ENCODE measurements at places on chromosomes 3 and 15.

DNA sequence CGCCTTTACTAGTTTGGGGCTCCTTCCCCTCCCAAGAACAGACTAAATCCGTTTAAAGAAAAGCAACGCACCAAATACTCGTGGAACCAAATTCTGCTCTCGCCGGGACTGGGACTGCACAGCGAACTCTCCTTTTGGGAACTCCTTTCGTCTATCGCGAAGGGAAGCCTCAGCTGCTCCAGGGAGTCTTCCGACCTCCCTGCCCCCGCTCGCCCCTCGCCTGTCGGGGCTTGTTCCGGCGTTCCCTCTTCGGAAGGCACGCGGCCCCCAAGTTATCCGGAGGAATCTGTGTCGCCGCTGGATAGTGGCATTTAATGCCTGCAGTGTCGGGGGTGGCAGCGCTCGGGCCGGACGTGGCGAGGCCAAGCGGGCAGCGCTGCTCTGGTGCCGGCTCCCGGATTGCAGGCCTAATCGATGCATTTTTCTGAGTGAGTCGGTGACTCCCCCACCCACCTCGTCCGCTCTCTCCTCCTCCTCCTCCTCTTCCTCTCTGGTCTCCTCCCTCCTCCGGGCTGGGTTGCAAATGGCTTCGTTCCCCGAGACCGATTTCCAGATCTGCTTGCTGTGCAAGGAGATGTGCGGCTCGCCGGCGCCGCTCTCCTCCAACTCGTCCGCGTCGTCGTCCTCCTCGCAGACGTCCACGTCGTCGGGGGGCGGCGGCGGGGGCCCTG is at the start of gene TRIM71:
Gene TRIM71 (plus strand): TSS at position 440 of the 671 bp plus-strand sequence. CDS start 84 bp downstream, at position 524.
- no peak for DNase-seq

GRCh38 chr15:67613211-67613610 is 70.7 kb downstream of the MAP2K5 start:
- DNase-seq: no peak

DNA sequence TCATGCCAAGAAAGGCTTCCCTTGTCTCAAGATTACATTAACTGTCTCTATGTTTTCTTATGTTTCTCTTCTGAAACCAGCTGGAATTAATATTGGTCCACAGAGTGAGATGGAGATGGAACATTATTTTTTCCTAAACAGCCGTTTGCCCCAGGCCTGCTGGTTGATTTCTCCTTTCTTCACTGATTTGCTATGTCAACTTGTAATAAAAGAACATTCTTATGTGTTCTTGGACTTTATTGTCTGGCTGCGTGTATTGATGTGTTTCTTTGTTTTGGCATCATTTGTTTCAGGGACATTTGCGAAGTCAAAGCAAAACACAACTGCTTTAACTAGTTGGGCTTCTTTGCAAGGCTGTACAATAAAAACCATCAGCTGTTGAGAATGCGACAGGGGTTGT is 168.5 kb downstream of the FAM43A start:
- DNase-seq: no peak

- DNase-seq: no peak
Measured at GRCh38 chr3:154111365-154111935, 9.7 kb upstream of the ARHGEF26 start.

GRCh38 chr3:25508901-25509300 is 80.8 kb downstream of the RARB start:
- no peak for DNase-seq

GRCh38 chr3:65855370-65856100 is 183.2 kb downstream of the MAGI1 start:
- DNase-seq: no peak

- no peak for DNase-seq
Measured at GRCh38 chr3:167783781-167784180, 48.3 kb downstream of the SERPINI1 start.

DNA sequence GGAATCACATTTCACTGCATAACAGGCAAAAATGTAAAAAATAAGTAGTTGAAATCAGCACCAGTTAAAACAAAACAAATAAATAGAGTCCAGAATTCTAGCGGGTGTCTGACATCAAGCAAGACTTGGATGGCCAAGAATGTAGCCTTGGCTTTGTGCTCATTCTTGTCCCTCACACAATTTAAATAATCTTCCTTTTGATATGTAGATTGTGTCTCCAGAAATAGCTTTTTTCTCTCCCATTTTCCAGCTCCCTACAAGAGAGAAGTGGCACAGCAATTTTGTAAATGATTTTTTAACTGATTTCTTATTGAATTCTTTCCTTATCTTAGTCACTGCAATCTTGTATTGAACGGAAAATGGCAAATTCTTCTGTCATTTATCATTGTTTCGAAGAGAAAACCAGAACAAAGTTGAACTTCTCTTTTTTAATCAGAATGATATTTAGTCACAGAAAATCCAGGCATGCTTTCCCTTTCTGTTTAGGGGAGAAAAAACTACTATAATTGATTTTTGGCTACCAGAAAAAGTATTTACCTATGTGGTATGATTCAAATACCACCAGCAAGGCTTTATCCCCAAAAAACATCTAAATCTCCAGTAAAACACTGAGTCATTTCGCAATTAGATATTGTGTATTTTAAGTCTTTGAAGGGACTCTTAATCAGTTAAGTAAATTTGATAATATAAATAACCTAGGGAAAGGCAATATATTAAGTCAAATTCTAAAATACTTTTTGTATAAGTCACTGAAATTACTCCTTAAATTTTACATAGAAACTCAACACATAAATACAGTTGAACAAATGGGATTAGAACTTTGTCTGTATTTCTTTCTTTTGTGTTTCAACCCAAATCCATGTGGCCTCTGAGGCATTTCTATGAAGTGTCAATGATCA is 481.7 kb downstream of the GBE1 start:
- DNase-seq: no peak

DNA sequence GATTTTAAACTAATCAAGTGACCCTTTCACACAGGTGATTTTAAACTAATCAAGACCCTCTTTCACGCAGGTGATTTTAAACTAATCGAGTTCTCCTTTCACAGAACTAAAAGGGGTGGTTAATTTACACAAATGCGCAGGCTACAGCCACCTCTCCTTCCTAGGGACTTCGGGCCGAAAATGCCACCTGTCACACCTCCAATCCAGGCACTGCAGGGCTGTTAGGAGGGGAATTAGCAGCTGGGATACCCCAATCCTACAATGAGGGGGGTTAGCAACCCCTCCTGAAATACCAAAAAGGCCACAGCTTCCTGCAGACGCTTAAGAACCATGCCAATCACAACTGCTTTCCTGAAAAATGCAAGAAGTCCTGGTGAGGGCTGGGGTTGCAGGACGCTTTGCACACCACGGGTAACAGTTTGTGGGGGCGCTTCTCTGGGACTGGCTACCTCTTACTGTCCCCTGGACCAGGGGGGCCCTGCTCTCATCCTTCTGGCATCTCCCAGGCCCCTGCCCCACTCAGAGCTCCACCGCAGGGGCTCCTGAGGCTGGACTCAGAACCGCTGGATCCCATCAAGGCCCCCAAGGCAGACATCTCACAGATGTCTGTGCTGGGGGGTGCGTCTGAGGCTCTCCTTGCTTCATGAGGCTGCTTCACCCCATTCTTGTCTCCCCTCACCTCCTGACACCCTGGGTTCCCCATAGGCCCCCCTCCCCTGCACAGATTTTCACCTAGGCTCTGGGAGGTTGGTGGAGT is 145.9 kb downstream of the OR4M2 start:
- no peak for DNase-seq

GRCh38 chr3:46984591-46985459 is 5.4 kb downstream of the NBEAL2 start:
- no peak for DNase-seq

- no peak for DNase-seq
Measured at GRCh38 chr3:34882764-34883163, 756.6 kb upstream of the ARPP21 start.

DNA sequence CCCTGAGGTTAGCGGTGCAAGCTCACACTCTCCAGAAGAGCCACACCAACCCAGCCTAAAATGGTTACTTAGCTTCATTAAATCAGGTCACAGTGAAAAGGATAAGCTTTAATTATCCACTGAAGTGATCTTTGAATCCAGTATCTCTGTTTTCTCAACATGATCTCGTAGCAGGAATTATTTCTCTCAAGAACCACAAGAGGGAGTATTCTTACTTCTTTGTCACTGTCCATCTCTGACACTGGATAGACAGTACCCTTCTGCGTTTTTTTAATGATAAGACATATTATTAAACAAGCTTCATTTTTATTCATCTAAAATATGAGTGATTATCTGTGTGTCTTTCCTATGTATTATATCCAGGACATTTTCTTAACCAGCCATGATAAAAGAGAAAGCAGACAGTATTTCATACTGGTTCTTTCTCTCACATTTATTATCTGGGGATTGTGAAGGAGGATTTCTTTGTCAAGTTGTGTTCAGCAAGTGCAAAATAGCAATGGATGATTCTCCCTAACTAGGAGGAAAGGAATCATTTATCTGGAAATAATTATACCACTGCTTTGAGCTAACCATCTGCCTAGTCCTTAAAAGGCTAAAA is 105.4 kb upstream of the CCDC54 start:
- DNase-seq: no peak

DNA sequence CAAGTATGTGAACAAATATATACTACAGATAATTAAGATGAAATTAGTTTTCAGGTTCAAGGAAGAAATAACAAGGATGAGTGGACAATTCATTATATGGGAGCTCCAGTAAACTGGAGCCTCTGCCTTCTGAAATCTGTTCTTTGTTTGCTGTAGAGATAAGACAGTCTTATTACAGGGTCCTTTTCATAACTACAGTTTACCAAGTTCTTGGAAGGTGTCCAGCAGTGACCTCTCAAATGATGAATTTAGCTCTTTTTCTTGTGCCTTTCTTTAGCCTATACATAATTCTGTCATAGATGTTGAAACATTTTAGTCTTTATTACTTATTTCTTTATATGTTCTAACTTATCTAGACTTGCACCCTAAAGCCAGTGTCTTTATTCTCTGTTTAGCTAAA is 89.7 kb upstream of the GBE1 start:
- no peak for DNase-seq

DNA sequence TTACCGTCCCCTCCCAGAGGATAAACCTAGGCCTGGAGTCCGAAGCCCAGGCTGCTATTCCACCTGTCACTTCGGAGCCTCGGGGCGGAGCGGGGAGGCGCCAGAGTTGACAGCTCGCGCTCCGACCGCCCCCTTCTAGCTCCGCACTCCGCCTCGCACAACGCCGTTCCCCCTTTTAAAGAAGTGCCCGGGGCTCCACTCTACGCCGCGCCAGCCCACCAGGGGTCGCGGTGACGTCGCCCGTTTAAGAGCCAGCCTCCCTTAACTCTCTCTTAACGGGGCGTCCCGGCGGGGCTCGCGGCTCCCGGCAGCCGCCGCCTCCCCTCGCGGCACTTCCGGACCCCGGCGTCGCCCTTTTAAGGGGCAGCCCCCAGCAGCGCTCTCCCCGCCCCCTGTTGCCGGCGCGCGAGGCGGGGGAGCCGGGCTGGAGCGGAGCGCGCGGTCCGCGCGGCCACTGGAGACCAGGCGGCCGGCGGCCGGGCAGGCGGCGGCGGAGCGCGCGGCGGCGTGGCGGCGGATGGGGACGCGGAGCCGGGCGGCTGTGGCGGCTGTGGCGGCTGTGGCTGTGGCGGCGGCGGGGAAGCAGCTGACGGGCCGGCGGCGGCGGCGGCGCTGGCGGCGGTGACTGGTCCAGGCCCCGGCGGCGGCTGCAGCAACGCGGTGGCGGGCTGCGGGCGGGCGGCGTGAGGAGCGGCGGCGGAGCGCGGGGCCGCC is at the start of gene INAFM2:
Gene INAFM2 (plus strand): TSS at position 454 of the 714 bp plus-strand sequence. CDS start 364 bp downstream, outside the sequence.
- peak; percentile 91 for DNase-seq

DNA sequence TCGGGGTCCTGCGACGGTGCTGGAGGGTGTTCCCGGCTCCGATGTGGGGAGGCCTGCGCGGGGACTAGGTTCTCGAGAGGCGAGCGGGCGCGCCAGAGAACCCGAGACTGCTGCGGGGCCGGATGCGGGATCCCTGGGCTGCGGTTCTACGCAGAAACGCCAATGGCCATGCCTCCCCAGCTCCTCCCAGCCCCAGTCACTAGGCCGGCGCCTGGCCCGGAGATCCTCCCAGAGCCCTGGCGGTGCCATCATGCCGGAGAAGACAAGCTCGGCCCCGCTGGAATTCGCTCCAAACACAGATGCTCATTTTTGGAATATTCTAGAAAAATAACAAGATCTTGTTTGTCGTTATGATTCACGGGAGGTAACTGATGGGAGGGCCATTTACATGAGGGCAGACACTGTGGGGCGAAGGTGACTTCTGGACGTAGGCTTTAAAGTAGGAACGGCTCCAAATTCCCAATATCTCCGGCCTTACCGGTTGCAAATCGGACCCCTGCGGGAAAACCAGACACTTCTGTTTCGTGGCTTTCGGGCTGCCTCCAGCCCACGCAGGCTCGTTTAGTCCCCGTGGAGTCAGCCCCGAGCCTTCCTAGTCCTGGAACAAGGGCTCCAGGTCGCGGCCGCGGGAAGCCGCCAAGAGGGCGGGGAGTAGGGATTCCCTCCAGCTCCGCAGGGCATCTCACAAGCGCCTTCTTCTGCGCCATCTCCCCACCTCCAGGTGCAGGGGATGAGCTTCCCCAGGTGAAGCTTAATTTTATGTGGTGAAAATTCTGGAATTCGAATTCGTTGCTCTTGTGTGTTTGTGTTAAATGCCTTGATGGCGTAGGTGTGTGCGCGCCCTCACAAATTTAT is 74.8 kb upstream of the POLG start:
- no peak for DNase-seq

GRCh38 chr3:196782511-196782910 is 42.9 kb downstream of the PAK2 start:
- DNase-seq: no peak

- no peak for DNase-seq
Measured at GRCh38 chr3:37041546-37042195, 48.4 kb downstream of the MLH1 start.

DNA sequence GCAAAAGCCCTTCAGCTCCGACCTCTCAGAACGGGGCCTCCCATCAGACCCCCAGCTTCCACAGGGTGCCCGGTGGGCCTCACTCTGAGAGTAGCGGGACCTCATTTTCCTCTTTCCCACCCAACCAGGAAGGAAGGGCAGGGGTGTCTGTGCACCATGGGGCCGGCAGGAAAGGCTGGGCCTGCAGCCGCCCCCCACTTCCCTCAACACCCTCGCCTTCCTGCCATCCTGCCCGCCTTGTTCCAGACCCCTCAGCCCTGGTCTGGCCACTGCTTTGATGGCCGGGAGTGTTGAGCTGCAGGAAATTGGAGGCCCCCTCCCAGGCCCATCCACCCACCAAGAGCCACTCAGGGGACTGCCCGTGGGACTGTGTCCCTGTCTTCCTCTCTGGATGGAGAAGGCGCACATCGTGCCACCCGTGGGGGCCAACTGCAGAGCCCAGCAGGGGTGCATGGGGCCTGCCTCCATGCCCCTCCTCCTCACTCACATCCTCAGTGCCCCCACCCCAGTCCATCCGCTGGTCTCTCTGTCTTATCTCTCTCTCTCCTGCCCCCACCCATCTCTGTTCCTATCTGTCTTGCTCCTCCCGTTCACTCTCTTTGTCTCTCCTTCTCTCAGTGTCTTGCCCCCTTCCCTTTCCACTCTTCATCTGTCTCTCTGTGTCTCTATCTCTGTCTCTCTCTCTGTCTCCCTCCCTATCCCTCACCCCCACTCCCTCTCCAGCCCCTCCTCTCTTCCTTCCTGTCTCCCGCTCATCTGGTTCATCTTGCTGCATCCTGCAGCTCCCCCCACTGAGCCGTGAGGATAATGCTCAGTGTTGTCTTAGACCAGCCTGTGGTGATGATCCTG is 1.8 kb upstream of the PLXND1 start:
- no peak for DNase-seq

All from smooth muscle cell of the brain vasculature (primary cell).